Neuronal stem cell (in vitro differentiated cells): ENCODE measurements at places on chromosomes 16 and 17.

GRCh38 chr17:28746611-28747050 lies 2.8 kb downstream of the TRAF4 start:
- H3K27me3 ChIP-seq, result no peaks in the 10 kb centered on the region
- peaks cover 72% of the 10 kb centered on the region for H3K36me3 ChIP-seq
- H3K27ac ChIP-seq, result peak overlapping the region; percentile 72
- no peak for DNase-seq
- peak overlapping the region; percentile 9 for H3K4me3 ChIP-seq

DNA sequence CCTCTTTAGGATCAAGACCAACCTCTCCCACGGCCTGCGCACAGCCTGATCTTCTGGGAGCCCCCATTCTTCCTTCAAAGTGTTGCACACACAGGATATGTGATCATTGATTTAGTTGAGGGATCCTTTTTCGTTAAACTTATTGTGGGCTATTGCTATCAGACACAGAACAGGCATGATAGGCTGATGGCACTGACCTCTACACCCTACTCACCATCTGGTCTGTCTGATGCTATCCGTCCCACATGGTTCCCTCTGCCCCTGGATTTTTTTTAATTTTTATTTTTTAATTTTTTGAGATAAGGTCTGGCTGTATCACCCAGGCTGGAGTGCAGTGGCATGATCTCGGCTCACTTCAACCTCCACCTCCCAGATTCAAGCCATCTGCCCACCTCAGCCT lies 19.2 kb upstream of the LITAF start:
- H3K36me3 ChIP-seq, result no peaks in the 10 kb centered on the region
- no peak overlapping the region for H3K4me3 ChIP-seq
- peaks cover 7% of the 10 kb centered on the region for H3K4me1 ChIP-seq
- H3K27me3 ChIP-seq, result no peaks in the 10 kb centered on the region
- DNase-seq, result no peak
- H3K27ac ChIP-seq, result no peak overlapping the region

DNA sequence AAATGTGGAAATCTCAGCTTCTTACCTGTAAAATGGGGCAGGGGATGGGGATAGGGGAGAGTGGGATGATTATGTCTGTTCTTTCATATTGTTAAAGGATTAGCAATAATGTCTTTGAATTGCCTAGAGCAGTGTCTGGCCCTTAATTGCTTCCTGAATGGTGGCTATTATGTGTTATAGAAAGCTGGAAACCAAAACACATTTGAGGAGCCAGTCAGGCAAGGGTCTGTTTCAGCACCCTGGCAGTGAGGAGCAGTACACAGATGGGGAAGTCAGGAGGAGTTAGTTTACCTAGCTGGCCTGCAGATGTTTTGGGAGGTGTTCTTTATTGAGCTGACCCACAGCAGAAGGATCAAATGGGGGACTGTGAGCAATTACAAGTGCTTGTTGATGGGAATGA lies 63.0 kb downstream of the NUP93 start:
- peaks cover 2% of the 10 kb centered on the region for H3K27me3 ChIP-seq
- no peak overlapping the region for H3K4me3 ChIP-seq
- no peak overlapping the region for H3K27ac ChIP-seq
- DNase-seq, result no peak
- H3K4me1 ChIP-seq, result no peaks in the 10 kb centered on the region
- H3K36me3 ChIP-seq, result no peaks in the 10 kb centered on the region

DNA sequence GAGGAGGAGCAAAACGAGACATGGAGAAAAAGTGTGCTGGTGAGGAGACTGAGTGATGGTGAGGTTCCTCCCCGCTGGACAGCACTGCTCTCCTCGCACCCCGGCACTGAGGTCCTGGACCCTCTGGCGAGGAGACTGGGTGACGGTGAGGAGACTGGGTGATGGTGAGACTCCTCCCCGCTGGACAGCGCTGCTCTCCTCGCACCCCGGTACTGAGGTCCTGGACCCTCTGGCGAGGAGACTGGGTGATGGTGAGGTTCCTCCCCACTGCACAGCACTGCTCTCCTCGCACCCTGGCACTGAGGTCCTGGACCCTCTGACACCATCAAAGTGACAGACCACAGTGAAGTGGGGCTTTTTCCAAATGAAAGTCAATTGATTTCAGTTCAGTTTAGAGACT lies 10.9 kb downstream of the PITPNA start:
- H3K36me3 ChIP-seq, result peaks cover 90% of the 10 kb centered on the region
- no peaks in the 10 kb centered on the region for H3K27me3 ChIP-seq
- H3K4me1 ChIP-seq, result no peaks in the 10 kb centered on the region
- H3K4me3 ChIP-seq, result no peak overlapping the region
- H3K27ac ChIP-seq, result no peak overlapping the region

GRCh38 chr16:3971261-3971660 lies 90.7 kb upstream of the CREBBP start:
- DNase-seq, result no peak
- H3K27ac ChIP-seq, result no peak overlapping the region
- H3K36me3 ChIP-seq, result peaks cover under 1% of the 10 kb centered on the region
- H3K27me3 ChIP-seq, result no peaks in the 10 kb centered on the region

GRCh38 chr16:75010427-75010826 lies 11.6 kb downstream of the ZNRF1 start:
- H3K36me3 ChIP-seq, result no peaks in the 10 kb centered on the region
- no peaks in the 10 kb centered on the region for H3K27me3 ChIP-seq
- no peak overlapping the region for H3K4me3 ChIP-seq
- H3K27ac ChIP-seq, result no peak overlapping the region
- no peak for DNase-seq

- H3K4me3 ChIP-seq, result no peak overlapping the region
- peaks cover 29% of the 10 kb centered on the region for H3K4me1 ChIP-seq
- H3K27me3 ChIP-seq, result no peaks in the 10 kb centered on the region
- peaks cover 2% of the 10 kb centered on the region for H3K36me3 ChIP-seq
- DNase-seq, result no peak
These were observed 69.6 kb downstream of the RAI1 start for GRCh38 chr17:17750881-17751280.

- no peaks in the 10 kb centered on the region for H3K4me1 ChIP-seq
- no peaks in the 10 kb centered on the region for H3K27me3 ChIP-seq
- peaks cover 6% of the 10 kb centered on the region for H3K36me3 ChIP-seq
These were observed 15.0 kb downstream of the TRPV1 start for GRCh38 chr17:3594051-3594800.

GRCh38 chr17:39416141-39416540 lies 14.7 kb upstream of the FBXL20 start:
- DNase-seq, result no peak
- no peak overlapping the region for H3K27ac ChIP-seq
- peaks cover 27% of the 10 kb centered on the region for H3K36me3 ChIP-seq
- no peaks in the 10 kb centered on the region for H3K27me3 ChIP-seq
- no peaks in the 10 kb centered on the region for H3K4me1 ChIP-seq
- no peak overlapping the region for H3K4me3 ChIP-seq

GRCh38 chr17:69402052-69402451 lies 12.4 kb upstream of the MAP2K6 start:
- H3K4me1 ChIP-seq, result no peaks in the 10 kb centered on the region
- H3K27ac ChIP-seq, result no peak overlapping the region
- H3K27me3 ChIP-seq, result no peaks in the 10 kb centered on the region
- no peak overlapping the region for H3K4me3 ChIP-seq
- H3K36me3 ChIP-seq, result no peaks in the 10 kb centered on the region

DNA sequence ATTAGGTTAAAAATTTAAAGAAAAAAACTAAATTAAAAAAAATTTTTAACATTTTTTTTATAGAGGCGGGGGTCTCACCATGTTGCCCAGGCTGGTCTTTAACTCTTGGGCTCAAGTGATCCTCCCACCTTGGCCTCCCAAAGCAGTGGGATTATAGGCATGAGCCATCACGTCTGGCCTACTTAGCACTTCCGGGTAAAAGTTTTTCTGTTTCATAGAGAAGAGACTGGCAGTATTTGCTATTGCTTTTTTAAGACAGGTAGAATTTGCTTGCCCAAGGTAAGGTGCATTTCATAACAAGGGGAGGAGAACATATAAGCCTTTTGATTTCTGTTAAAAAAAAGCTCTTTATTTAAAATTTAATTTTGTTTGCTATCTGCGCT lies 12.0 kb upstream of the HAPSTR1 start:
- no peak overlapping the region for H3K27ac ChIP-seq
- H3K4me1 ChIP-seq, result no peaks in the 10 kb centered on the region
- no peak overlapping the region for H3K4me3 ChIP-seq
- H3K27me3 ChIP-seq, result no peaks in the 10 kb centered on the region

DNA sequence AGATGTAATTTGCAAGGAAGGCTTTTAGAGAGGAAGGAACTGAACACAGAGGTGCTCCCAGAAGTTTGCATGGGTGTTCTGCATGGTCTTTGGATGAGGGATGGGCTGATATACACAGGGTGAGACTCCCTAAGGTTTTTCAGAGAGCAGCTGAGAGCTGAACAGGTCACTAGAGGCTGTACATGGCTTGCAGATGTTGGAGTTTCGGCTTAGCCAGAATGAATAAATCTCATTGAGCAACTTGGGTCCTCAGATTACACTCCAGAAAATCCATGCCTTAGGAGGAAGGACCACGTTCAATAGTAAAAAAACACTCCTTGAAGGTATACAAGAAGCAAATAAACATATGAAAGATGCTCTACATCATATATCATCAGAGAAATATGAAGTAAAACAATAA lies 7.5 kb upstream of the ITGB3 start:
- no peak for DNase-seq
- H3K4me1 ChIP-seq, result peaks cover 2% of the 10 kb centered on the region
- H3K36me3 ChIP-seq, result no peaks in the 10 kb centered on the region
- H3K27ac ChIP-seq, result no peak overlapping the region

GRCh38 chr16:88713054-88713453 lies 6.8 kb downstream of the CTU2 start:
- H3K27me3 ChIP-seq, result no peaks in the 10 kb centered on the region
- H3K36me3 ChIP-seq, result peaks cover 41% of the 10 kb centered on the region
- no peaks in the 10 kb centered on the region for H3K4me1 ChIP-seq
- no peak overlapping the region for H3K27ac ChIP-seq
- no peak overlapping the region for H3K4me3 ChIP-seq

- DNase-seq, result no peak
- no peaks in the 10 kb centered on the region for H3K4me1 ChIP-seq
- H3K27ac ChIP-seq, result no peak overlapping the region
These were observed 187.2 kb downstream of the CDK5R1 start for GRCh38 chr17:32673964-32674363.

GRCh38 chr16:11913425-11914079 lies 2.2 kb downstream of the GSPT1 start:
- H3K4me1 ChIP-seq, result peaks cover 10% of the 10 kb centered on the region
- no peaks in the 10 kb centered on the region for H3K36me3 ChIP-seq
- no peak for DNase-seq
- H3K27me3 ChIP-seq, result no peaks in the 10 kb centered on the region
- H3K27ac ChIP-seq, result no peak overlapping the region

DNA sequence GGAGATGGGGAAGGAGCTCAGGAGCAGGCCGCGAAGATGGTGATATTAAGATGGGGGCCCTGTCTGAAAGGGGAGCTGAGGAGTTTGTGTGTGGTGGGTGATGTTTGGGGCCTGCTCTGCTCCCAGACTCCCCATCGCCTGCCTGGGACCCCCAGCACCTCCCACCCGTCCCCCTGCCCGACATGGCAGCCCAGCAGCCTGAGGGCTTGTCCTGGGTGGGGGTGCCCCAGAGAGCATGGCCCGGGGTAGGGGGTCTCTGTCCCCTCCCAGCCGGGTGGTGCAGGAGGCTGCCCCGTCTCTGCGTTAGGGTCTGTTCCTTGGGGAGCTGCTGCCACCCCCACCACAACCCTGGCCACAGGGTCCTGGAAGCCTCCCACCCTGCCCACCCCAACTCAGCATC lies 5.2 kb downstream of the CDH15 start:
- no peak for DNase-seq
- H3K4me1 ChIP-seq, result peaks cover 17% of the 10 kb centered on the region
- no peaks in the 10 kb centered on the region for H3K27me3 ChIP-seq
- H3K4me3 ChIP-seq, result no peak overlapping the region

DNA sequence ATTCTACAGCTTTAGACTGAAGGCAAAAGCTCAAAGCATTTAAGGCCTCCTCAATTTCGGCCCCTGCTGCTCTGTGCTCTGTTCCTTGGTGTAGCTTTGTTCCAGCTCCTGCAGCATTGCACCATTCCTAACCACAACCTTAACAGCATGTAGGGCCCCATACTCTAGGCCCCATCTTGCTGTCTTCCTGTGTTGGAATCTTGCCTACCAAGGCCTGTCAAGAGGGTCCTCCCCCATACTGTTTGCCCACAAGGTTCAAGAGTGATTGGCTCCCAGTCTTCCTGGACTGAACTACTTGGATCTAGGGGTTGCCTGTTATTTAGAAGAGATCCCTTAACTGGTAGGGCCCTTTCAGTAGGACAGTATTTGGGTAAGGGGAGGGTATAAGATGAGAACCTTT lies 26.8 kb downstream of the TRPV2 start:
- H3K27ac ChIP-seq, result no peak overlapping the region
- DNase-seq, result no peak

DNA sequence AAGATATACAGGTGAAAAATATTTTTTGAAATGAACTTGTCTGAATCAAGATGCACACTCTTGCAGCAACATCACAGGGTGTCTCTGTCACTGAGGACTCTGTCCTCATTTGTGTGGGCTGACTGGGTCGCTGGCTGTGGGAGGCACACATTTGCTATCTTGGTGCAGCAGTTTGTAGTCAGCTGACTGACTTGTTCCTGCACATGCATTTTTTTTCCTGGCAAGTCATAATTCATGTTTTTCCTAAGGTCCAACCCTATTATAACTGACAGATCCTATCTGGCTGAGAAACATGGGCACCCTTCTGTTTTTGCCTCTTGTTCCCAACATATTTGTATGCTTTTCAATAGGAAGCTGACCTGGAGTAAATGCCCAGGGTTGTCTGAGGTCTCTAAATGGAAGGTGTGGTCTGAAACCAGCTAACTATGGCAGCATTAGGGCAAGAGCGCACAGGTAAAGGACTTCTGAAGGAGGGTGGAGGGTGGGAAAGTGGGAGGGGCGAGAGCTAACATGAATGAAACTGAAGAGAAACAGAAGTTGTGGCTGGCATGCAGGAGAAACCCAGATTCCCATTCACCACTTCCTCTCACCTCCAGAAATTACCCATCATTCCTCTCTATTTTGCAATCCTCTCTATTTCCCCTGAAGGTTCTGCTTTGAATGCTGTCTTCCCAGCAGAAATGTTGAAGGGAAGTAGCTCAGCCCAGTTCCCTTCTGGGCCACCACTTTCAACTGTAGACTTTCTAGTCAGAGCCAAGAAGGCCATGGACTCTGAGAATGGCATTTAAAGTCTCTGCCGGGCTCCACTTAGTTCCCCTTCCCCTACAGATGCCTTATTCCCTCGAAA lies 166.1 kb downstream of the PRKCA start:
- H3K4me3 ChIP-seq, result no peak overlapping the region
- H3K27ac ChIP-seq, result no peak overlapping the region
- peaks cover 31% of the 10 kb centered on the region for H3K4me1 ChIP-seq
- DNase-seq, result no peak
- H3K27me3 ChIP-seq, result no peaks in the 10 kb centered on the region

GRCh38 chr16:3762107-3762750 lies 44.9 kb upstream of the TRAP1 start:
- no peaks in the 10 kb centered on the region for H3K27me3 ChIP-seq
- H3K4me1 ChIP-seq, result no peaks in the 10 kb centered on the region
- H3K27ac ChIP-seq, result no peak overlapping the region
- peaks cover 35% of the 10 kb centered on the region for H3K36me3 ChIP-seq
- no peak overlapping the region for H3K4me3 ChIP-seq
- no peak for DNase-seq

- DNase-seq, result no peak
- no peaks in the 10 kb centered on the region for H3K4me1 ChIP-seq
- no peaks in the 10 kb centered on the region for H3K36me3 ChIP-seq
- no peak overlapping the region for H3K27ac ChIP-seq
These were observed 4.6 kb downstream of the CIITA start for GRCh38 chr16:10881479-10882030.

GRCh38 chr16:89448656-89449055 lies 41.7 kb downstream of the ANKRD11 start:
- peaks cover 5% of the 10 kb centered on the region for H3K36me3 ChIP-seq
- peaks cover 29% of the 10 kb centered on the region for H3K4me1 ChIP-seq
- no peak for DNase-seq
- H3K4me3 ChIP-seq, result no peak overlapping the region
- no peak overlapping the region for H3K27ac ChIP-seq
